ENCODE measurements at places on chromosomes 3 and 15.
A peak's percentile ranks its signal among the peaks of the same experiment; 100 is the strongest.

DNA sequence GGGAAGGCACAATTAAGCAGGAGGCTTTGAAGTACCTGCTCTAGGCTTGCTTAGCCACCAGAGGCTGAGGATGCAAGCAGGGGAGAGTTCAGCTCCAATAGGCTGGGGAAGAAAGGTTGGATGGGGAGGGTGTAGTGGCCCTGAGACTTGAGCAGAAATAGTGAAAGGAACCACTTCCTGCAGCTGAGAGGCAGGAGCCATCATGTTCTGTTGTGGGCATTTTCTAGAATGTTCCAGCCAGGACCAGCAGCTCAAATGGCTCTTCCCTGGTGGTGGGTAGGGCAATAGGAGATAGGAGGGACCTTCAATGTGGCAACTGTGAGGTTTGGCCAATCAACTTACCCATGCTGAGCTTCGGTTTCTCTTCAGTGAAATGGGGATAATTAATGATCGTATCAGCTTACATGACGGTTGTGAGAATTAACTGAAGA lies 79.1 kb upstream of the CGNL1 start:
- DNase-seq: no peak

DNA sequence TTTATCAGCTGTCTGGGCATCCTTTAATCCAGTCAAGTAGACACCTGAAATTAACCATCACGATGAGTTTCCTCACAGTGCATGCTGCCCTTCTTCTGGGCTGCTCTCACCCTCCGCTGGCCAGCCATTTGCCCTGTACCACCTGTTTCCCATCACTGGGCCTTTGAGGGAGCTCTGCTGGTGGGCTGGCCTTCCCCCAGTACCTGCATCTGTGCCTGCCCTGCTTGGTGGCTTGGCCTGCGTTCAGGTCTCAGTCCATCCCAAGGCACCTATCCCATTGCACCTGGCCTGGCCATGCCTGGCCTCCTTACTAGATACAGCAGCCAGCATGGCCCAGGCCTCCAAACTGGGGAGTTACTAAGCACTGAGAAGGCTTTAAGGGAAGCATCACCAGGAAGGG lies 413.2 kb downstream of the NTRK3 start:
- no peak for DNase-seq

- no peak for DNase-seq
Measured at GRCh38 chr15:87707071-87707470, 549.5 kb downstream of the NTRK3 start.

- no peak for DNase-seq
Measured at GRCh38 chr3:51403675-51404074, 12.6 kb downstream of the RBM15B start.

GRCh38 chr15:69823223-69823907 lies 274.4 kb downstream of the TLE3 start:
- no peak for DNase-seq

GRCh38 chr3:85297291-85297690 lies 338.5 kb downstream of the CADM2 start:
- no peak for DNase-seq

GRCh38 chr15:40464595-40465185 lies 6.1 kb upstream of the CHST14 start:
- DNase-seq: no peak

DNA sequence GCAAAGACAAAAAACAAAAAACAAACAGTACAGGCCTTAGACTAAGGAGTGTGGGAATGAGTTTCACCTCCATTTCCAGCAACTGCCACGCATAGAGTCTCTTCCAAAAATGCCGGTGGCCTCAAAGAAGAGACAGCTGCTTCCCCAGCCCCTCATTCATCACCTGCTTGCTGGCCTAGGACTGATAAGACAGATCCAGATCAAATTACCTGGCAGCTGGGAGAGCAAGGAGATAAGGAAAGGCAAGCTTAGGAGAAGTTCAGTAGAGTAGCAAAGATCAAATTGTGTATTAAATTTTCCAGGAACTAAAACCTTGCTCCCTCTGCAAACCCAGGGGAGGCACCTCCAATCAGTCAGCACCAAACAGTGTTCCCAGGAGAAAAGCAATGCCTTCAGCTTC lies 325.8 kb upstream of the CTNNB1 start:
- no peak for DNase-seq

- DNase-seq: no peak
Measured at GRCh38 chr3:114331007-114331406, 37.2 kb downstream of the TIGIT start.

GRCh38 chr3:150351398-150351797 lies 56.7 kb upstream of the TSC22D2 start:
- no peak for DNase-seq

DNA sequence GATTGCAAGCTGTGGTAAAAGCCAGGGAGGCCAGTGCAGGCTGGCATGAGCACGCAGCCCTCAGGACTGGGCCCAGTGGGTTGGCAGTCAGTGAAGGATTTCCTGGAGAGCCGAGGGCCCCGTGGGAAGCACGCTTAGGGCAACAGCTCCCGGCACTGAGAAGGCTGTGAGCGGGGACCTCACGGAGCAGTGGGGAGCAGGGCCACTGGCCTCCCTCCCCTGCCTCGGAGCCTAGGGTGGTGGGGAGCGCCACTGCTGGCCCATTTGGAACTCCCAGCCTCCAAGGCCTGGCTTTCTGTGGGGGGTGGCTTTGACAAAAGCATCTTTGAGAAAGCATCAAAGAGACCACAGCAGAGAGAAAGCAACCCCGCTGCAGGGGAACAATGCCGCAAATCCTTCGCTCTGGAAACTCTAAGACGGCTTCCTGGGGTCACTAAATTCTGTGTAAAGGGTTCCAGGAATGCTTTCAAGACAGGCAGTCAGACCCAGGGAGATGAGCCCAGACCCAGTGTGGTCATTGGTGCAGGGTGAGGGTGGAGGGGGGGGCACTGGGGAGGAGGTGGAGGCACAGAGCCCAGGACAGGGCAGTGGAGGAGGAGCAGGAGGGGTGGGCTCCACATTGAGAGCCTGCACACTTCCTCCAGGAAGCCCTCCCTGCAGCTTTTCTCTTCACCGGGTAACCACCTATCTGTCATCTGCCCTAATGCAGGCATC lies 9.5 kb upstream of the APBA2 start:
- DNase-seq: no peak

- DNase-seq: no peak
Measured at GRCh38 chr3:59079962-59080361, 30.1 kb upstream of the CFAP20DC start.

DNA sequence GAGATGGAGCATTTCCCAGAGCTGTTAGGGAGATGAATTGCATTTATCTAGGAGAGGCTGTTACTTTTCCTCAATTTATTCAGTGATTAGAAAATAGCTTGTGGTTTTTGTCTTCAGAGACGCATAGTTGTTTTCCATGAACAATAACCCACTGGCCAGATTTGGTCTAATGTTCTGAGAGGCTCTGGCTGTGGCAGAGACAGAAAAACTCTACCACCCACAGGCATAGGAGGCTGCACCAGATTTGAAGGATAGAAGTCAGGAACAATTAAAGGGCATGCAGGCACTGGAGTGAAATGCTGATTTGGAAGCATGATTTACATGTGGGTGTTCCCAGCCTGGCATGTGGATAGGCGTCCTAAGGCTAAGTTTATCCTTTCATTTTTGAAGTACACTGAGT lies 143.5 kb downstream of the NFKBIZ start:
- no peak for DNase-seq

DNA sequence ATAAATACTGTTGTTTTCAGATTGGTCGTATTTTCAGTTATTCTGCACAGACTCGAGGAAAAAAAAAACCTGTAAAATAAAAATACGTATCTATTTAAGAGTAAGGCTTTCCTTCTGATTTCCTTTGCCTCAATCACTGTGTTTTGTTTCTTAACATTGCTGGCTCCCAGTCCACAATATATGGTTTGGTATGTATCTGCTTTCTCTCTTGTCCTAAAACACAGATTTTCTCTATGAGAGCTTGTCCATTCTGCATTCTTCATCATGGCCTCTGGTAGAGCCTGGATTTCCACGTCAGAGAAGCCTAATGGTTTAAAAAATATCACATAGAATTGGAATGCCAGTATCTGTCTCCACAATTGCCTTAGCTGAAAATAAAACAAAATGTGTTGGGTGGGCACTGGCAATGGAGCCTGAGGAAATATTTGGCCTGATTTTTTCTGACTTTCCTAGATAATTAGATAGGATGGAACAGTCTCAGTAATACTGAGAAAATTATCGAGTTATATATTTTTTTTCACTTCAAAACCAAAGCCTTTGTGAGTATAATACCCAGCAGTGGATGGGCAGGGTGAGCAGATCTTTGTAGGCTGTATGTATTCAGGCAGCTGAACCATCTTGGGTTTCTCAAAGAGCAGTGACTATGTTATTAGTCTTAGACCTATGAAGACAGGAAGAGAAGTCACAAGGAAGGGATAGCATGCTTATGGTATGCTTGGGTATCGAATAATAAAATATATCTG lies 1.9 kb downstream of the CD200 start:
- no peak for DNase-seq

DNA sequence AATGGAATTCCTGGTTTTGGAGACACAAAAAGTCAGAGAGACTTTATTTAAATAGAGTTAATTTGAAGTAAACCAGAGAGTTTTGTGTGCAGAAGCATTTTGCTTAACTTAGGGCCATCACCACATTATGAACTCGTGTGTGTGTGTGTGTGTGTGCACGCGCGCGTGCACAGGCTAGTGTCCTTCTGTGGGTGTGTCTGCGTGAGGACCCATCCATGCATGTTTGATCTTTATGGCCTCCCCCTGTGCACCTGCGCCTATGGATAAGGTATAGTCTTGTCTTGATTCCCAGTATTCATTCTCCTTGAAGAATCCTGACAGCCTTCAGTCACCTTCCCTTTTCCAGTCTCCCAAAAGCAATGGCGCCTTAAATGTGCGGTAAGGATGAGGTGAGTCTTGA lies 26.0 kb downstream of the MUC20 start:
- DNase-seq: no peak

GRCh38 chr3:178706411-178706810 lies 170.2 kb downstream of the KCNMB2 start:
- no peak for DNase-seq

GRCh38 chr3:125150525-125151441 lies 61.8 kb downstream of the SLC12A8 start:
- peak; percentile 68 for DNase-seq

DNA sequence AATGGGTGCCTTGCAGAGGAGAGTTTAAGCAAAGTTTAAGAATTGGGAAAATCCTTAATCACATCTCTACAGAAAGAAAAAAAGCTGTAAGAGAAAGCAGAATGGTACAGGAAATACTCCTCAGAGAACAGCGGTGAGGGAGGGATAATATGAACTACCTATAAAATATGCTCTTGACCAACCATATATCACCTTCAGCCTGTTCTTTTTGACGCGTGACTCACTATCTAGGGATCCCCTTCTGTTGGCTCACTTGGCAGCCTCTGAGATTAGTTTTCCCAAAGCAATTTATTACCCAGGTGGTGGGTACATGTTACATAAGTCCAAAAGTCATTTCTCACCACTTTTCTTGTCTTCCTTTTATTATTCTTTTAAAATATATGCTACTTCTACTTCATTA lies 97.7 kb downstream of the CNTN6 start:
- no peak for DNase-seq

GRCh38 chr3:62774221-62774620 lies 101.0 kb downstream of the CADPS start:
- DNase-seq: no peak

DNA sequence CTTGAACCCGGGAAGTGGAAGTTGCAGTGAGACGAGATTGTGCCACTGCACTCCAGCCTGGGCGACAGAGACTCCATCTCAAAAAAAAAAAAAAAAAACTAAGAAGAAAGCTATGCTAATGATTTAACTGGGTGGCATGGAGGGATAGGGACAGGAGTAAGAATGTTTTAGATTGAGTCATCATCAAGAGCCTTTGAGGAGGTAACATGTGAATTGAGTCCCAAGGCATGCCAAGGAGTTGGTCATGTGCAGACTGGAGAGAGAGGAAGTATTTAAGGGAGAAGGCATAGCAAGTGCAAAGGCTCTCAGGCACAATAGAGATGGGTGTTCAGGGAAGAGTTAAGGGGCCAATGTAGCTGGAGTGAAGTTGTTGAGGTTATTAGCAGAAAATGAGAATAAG lies 9.1 kb downstream of the BNC1 start:
- DNase-seq: no peak

DNA sequence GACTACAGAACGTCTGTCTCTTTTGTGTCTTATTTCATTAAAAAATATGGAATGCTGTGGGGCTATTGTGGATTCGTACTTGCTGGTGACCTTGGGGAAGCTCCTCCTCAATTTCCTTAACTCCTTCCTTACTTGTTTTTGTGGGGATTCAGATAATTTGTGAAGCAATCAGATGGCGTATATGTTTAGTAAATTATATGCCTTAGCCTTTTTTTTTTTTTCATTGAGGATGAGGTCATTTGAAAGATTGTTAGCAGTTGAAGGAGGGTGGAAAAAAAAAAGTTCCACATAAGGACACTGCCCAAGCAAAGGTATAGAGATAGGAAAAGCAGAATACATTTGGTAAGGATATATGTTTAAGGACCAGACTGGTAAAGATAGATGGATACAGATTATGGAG lies 3.3 kb downstream of the RNF13 start:
- no peak for DNase-seq

Measured in CD4-positive, alpha-beta T cell treated with Interleukin-17A for 1 hour (primary cell).